ENCODE measurements at places on chromosomes 11 and 22. TPM values are rescaled to one million over a fixed set of nuclear protein-coding genes. Genes with fewer than 3 reads are reported as not detected.

DNA sequence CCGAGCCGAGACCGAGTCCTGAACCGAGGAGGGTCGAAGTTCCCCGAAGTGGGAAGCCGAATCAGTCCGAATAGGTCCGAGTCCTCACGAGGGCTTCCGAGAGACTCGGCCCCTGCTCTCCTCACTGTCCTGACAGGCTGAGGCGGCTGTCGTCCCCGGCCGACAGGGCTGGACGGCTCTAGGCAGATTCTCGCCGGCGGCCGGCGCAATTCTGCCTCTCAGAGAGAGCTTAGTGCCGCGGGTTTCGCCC, 191 bp upstream of the DEAF1 start:
- peak; percentile 78 for DNase-seq

DNA sequence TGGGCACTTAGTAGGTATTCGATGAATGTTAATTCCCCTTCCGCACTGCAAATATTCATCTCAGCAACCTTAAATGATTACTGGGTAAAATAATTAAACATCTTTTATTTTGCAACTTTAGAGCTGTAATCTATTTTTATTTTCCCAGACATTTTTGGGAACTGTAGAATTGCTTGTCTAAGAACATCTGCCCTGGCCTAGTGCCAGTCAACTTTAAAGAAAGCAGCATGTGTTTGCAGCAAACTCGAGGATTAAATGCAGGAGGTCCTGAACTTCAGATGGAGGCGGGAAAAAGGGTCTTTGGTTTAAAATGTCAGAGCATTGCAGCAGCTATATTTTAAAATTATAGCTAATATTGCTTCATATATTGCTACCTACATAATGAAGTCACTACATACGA, 190.0 kb downstream of the PGR start:
- no peak for DNase-seq

GRCh38 chr11:117984476-117984875, 1.7 kb upstream of the IL10RA start:
- no peak for DNase-seq

The HTR3A gene
- not detected for total RNA-seq

The SLC25A18 gene
- not detected for total RNA-seq

Measured in A172 (cell line).